ENCODE measurements at places on chromosomes 5 and 9.
A peak's percentile ranks its signal among the peaks of the same experiment; 100 is the strongest.

DNA sequence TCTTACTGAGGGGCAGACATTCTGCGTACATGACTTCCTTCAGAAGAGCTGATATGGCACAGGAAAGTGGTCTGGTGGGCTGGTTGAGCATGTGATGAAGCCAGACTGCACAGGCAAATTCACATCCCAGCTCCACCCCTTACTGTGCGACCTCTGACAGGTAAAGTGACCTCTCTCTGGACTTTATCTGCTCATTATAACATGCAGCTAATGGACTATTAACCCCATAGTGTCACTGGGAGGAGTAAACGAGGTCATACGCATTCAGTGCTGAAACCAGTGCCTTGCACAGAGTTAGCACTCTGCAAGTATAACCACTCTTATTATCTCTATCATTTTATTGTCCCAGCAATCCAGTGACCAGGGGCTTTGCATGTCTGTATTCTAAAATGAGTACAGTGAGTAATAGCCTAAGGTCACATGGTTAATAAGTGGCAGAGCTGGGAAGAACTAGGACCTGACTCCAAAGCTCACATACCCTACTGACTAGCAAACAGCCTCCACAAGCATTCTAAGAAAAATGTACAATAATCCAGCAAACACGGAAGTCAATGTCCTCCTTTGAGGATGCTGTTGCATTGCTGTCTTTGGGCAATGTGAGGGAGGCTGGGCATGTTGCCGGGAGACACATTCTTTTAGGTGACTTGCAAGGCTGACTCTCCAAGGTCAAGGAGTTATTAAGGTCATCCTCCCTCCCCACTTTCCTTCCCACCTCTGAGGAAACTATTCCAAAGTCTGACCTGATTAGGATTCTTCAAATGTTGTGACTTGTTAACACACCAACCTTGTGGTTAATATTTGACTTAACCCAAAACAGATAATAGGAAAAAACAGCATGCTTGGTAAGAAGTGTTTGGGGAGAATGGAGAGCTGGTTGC is 19.0 kb downstream of the GLRX start:
- H3K4me3 ChIP-seq = no peak overlapping the region
- peaks cover 11% of the 10 kb centered on the region for H3K4me1 ChIP-seq
- no peak overlapping the region for H3K27ac ChIP-seq
- no peaks in the 10 kb centered on the region for H3K36me3 ChIP-seq
- H3K27me3 ChIP-seq = no peaks in the 10 kb centered on the region
- DNase-seq = no peak

- no peak overlapping the region for H3K4me3 ChIP-seq
- peaks cover 6% of the 10 kb centered on the region for H3K4me1 ChIP-seq
- peak; percentile 59 for DNase-seq
- no peaks in the 10 kb centered on the region for H3K36me3 ChIP-seq
- peak overlapping the region; percentile 70 for H3K27ac ChIP-seq
Observed at GRCh38 chr9:94819161-94819687, 92.7 kb downstream of the AOPEP start.

GRCh38 chr5:75659791-75660450 is 48.7 kb downstream of the ANKDD1B start:
- H3K27me3 ChIP-seq = no peaks in the 10 kb centered on the region
- no peak for DNase-seq
- no peak overlapping the region for H3K27ac ChIP-seq
- H3K4me1 ChIP-seq = no peaks in the 10 kb centered on the region
- no peak overlapping the region for H3K4me3 ChIP-seq
- H3K36me3 ChIP-seq = no peaks in the 10 kb centered on the region

DNA sequence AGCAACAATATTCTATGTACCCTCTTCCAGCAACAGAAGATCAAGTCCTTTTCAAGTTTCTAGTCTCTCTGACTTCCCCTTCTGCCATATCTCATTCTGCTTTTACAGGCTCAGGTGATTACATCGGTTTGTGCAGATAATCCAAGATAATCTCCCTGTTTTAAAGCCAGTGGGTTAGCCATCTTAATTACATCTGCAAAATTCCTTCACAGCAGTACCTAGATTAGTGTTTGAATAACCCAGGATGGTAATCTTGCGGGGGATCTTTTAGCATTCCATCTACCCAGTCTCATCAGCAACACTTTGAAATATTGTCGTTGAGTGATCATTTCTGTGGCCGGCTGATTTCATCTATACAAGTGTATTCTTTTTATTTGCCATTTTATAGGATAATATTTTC is 130.2 kb downstream of the GHR start:
- no peaks in the 10 kb centered on the region for H3K36me3 ChIP-seq
- no peak for DNase-seq
- H3K27me3 ChIP-seq = no peaks in the 10 kb centered on the region
- H3K27ac ChIP-seq = no peak overlapping the region
- H3K4me1 ChIP-seq = no peaks in the 10 kb centered on the region

- H3K27ac ChIP-seq = no peak overlapping the region
- peaks cover 8% of the 10 kb centered on the region for H3K4me1 ChIP-seq
- H3K4me3 ChIP-seq = peak overlapping the region; percentile 56
- DNase-seq = no peak
- H3K27me3 ChIP-seq = peaks cover 8% of the 10 kb centered on the region
Observed at GRCh38 chr9:130681769-130682420, 11.7 kb upstream of the EXOSC2 start.

GRCh38 chr9:20407013-20407412 is 215.3 kb downstream of the MLLT3 start:
- no peak for DNase-seq
- H3K4me1 ChIP-seq = no peaks in the 10 kb centered on the region
- H3K4me3 ChIP-seq = no peak overlapping the region
- H3K27ac ChIP-seq = no peak overlapping the region

DNA sequence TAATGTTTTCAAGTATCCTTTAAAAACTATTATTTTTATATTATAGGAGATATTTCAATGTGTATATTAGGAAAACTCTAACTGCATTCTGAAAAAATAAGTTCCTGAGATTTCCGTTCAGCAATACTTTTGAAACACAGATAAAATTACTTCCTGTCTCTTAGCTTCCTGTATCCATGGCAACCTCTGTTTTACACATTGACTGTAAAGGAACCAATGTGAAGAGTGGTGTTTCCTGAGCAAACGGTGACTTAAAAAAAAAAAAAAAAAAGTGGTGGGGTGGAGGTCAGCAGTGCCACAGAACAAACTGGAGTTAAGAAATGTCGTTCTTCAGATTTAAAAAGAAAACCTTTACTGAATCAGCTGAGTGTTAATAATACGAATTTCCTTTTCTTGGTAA is at the start of gene LRRC70:
LRRC70 (plus strand) TSS at position 280 of the 400 bp plus-strand sequence. CDS start 620 bp downstream, outside the sequence.
- H3K4me1 ChIP-seq = no peaks in the 10 kb centered on the region
- H3K36me3 ChIP-seq = no peaks in the 10 kb centered on the region
- DNase-seq = no peak
- no peak within 1 kb of the TSS for H3K4me3 ChIP-seq

- H3K36me3 ChIP-seq = no peaks in the 10 kb centered on the region
- H3K4me1 ChIP-seq = peaks cover 5% of the 10 kb centered on the region
- no peak within 1 kb of the TSS for H3K27ac ChIP-seq
- no peak for DNase-seq
- peaks cover 24% of the 10 kb centered on the region for H3K27me3 ChIP-seq
Observed at GRCh38 chr5:80569961-80570786, at the start of gene ANKRD34B. ANKRD34B (minus strand) TSS chr5:80570280; CDS start chr5:80560019, 10,261 bp downstream.

- no peak overlapping the region for H3K4me3 ChIP-seq
- H3K36me3 ChIP-seq = no peaks in the 10 kb centered on the region
- no peaks in the 10 kb centered on the region for H3K4me1 ChIP-seq
- H3K27ac ChIP-seq = no peak overlapping the region
- no peak for DNase-seq
- no peaks in the 10 kb centered on the region for H3K27me3 ChIP-seq
Observed at GRCh38 chr5:150372639-150373038, 15.1 kb downstream of the TCOF1 start.

DNA sequence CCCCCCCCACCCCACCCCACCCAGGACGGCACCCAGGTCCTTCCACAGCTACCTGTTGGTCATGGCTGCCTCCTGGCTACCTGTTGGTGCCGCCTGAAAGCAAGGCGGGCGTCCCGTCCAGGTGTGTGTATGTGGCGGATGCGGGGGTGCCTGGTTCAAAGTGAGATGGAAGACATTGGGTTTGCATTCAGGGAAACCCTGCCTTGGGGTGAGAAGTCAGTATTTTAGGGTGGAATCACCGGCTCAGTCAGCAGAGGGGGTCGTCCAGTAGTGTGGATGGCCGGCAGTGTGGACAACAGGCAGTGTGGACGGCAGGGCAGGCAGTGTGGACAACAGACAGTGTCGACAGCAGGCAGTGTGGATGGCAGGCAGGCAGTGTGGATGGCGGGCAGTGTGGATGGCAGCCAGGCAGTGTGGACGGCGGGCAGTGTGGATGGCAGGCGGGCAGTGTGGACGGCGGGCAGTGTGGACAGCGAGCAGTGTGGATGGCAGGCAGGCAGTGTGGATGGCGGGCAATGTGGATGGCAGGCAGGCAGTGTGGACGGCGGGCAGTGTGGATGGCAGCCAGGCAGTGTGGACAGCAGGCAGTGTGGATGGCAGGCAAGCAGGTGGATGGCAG is 28.0 kb downstream of the NKD2 start:
- H3K27ac ChIP-seq = no peak overlapping the region
- H3K4me1 ChIP-seq = no peaks in the 10 kb centered on the region
- H3K36me3 ChIP-seq = no peaks in the 10 kb centered on the region
- H3K27me3 ChIP-seq = no peaks in the 10 kb centered on the region

DNA sequence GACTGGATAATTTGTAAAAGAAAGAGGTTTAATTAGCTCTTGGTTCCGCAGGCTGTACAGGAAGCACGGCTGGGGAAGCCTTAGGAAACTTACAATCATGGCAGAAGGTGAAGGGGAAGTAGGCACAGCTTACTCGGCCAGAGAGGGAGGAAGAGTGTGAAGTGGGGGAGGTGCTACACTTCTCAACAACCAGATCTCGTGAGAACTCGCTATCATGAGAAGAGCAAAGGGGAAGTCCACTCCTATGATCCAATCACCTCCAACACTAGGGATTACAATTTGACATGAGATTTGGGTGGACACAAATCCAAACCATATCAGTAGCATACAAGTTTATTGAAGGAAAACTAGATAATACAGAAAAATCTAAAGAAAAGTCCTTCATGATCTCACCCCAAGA is 39.9 kb downstream of the NEURL1B start:
- no peak overlapping the region for H3K4me3 ChIP-seq
- H3K27ac ChIP-seq = no peak overlapping the region
- peaks cover 22% of the 10 kb centered on the region for H3K27me3 ChIP-seq
- H3K4me1 ChIP-seq = no peaks in the 10 kb centered on the region
- DNase-seq = no peak
- no peaks in the 10 kb centered on the region for H3K36me3 ChIP-seq

GRCh38 chr5:110823571-110823970 is 84.8 kb downstream of the SLC25A46 start:
- H3K27ac ChIP-seq = no peak overlapping the region
- H3K36me3 ChIP-seq = no peaks in the 10 kb centered on the region
- H3K27me3 ChIP-seq = no peaks in the 10 kb centered on the region
- DNase-seq = no peak
- no peaks in the 10 kb centered on the region for H3K4me1 ChIP-seq

- peak overlapping the region; percentile 57 for H3K27ac ChIP-seq
- no peaks in the 10 kb centered on the region for H3K36me3 ChIP-seq
- peak; percentile 41 for DNase-seq
- peaks cover 99% of the 10 kb centered on the region for H3K27me3 ChIP-seq
- H3K4me1 ChIP-seq = no peaks in the 10 kb centered on the region
Observed at GRCh38 chr5:107671742-107672210, 1.0 kb upstream of the EFNA5 start.

GRCh38 chr9:22208846-22209585 is 199.9 kb upstream of the CDKN2B start:
- H3K4me1 ChIP-seq = peaks cover 9% of the 10 kb centered on the region
- H3K4me3 ChIP-seq = no peak overlapping the region
- H3K27me3 ChIP-seq = no peaks in the 10 kb centered on the region
- no peak for DNase-seq

- H3K4me3 ChIP-seq = no peak overlapping the region
- H3K36me3 ChIP-seq = no peaks in the 10 kb centered on the region
- H3K27ac ChIP-seq = no peak overlapping the region
Observed at GRCh38 chr9:79256691-79257213, 315.0 kb upstream of the TLE4 start.

DNA sequence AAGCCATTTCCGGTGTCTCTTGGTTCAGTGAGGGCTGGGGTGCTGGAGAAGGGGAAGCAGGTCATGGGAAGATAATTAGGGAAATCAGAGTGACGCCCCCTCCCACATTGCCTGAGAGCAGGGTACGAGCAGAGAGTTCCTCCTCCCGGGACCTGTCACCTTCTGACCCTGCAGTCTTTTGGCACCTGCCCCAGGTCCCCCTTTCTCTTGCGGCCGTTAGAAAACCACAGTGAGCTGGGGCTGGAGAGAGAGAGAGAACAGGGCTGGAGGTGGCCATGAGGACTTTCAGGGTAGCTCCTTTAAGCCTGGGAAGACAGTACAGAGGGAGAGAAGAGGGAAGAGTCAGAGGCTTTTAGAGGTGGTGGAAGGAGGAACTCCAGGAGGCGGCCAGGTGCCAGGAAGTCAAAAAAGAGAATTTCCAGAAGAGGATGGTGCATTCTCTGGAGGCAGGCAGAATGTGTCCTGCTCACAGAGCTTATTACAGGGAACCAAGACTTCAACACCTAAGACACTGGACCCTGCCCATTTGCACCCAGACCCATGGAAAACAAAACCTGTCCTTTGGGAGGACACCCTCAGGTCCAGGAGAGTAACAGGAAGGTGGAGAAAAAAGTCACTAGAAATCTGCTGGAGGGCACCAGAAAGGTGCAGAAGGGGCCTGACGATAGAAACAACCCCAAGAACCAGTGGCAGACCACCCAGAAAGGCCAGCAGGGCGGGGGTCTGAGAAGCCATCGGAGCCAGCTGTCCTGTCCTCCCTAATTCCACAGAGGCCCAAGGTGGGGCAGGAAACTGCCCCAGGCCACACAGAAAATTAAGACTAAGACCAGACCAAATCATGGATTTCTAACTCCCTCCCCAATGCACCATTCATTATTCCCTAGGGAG is 6.5 kb upstream of the ACSL6 start:
- H3K4me3 ChIP-seq = no peak overlapping the region
- DNase-seq = no peak
- H3K36me3 ChIP-seq = no peaks in the 10 kb centered on the region
- H3K27me3 ChIP-seq = no peaks in the 10 kb centered on the region

- H3K4me1 ChIP-seq = no peaks in the 10 kb centered on the region
- no peak overlapping the region for H3K27ac ChIP-seq
- DNase-seq = peak; percentile 80
- no peak overlapping the region for H3K4me3 ChIP-seq
- H3K36me3 ChIP-seq = no peaks in the 10 kb centered on the region
Observed at GRCh38 chr5:118597543-118597942, 390.8 kb downstream of the DTWD2 start.

GRCh38 chr9:108612513-108612912 is 243.3 kb downstream of the ACTL7B start:
- H3K27ac ChIP-seq = no peak overlapping the region
- H3K4me3 ChIP-seq = no peak overlapping the region
- no peaks in the 10 kb centered on the region for H3K36me3 ChIP-seq

GRCh38 chr5:139712412-139712811 is 64.3 kb downstream of the CXXC5 start:
- peaks cover 47% of the 10 kb centered on the region for H3K27me3 ChIP-seq
- no peak for DNase-seq
- no peak overlapping the region for H3K27ac ChIP-seq
- H3K36me3 ChIP-seq = no peaks in the 10 kb centered on the region
- H3K4me3 ChIP-seq = no peak overlapping the region

Measured in left lung (tissue), 14 donors.